ENCODE measurements at places on chromosomes 4 and X.

GRCh38 chrX:138018145-138018799 lies 452.3 kb downstream of the ZIC3 start:
- no peak for DNase-seq

DNA sequence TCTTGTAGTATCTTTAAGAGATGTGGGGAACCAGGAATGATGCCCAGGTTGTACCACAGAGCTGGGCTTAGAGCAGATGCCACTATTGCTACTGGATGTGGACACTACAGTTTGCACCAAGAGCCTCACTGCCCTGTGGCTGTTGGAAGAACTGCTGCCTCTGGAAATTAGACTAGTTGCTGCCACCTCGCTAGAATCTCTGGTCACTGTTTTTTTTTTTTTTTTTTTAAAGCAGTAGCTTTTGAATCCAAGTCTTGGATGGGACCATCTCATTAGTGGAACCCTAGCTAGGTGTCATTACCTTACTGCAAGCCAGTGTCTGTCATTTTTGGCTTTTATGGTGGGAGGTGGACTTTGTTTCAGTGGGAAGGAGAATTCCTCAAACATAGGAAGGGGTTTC lies 105.5 kb downstream of the ARHGAP10 start:
- no peak for DNase-seq

DNA sequence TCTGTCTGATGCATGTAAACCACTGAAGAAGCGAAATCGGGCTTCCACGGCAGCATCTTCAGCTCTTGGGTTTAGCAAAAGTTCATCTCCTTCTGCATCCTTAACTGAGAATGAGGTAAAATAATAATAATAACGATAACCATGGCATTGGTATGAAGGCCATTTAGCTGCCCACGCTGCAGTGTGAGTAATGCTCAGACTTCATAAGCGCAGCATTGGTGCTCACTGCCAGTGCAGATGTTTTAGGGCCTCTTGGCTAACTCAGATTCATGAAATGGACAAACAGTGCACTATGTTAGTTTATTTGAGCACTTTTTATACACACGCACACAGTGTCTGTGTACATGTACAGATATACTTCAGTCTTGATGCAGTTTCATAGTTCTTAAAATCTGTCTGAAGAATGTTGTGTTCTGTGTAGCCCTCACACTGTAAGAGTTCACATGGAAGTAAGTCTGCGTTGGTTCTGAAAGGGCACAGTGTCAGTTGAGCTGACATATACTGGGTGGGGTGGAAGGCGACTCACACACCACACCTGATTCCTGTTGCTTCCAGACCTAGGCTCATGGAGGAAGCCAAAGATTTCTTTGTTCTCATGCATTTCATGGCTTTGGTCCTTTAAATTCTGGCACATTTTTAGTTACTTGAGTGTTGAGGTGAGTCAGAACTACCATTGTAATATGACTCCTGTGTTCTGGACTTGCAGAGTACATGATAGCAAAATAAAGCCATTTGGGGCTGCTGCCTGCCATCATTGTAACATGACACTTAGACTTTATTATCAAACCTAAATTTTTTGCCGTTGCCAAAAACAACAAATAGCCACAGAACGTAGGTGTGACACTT lies 68.7 kb downstream of the NSD2 start:
- DNase-seq, result no peak

DNA sequence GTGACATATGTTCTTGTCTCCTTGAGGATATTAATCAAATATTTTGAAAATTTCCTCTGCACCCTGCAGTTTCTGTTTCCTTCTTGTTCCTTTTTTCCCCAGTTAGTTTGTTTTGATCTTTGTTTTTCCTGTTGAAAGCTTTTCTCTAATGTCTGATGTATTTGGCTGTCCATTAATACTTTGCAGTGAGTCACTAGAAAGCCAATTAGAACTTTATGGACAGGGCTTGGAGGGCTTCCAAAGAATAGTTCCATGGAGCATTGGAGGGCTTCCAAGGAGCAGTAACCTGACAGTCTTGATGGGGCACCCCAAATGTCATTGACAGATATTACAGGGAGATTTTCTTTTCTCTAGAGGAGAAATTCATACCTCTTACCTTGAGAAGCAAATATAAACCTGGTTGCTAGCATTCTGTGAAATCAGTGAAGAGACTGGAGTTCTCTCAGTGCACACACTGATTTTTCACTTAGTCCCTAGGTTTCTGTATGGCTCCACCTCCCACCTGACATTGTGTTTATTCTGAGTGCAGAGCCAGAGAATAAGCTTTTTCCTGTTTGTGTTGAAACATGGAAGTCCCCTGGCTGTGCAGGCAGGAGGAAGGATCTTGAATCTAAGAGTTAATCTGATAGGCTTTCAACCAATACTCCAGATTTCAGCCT lies 26.5 kb downstream of the SPARCL1 start:
- DNase-seq, result no peak

- no peak for DNase-seq
Observed at GRCh38 chr4:93960450-93960849, 131.9 kb downstream of the ATOH1 start.

GRCh38 chr4:154024097-154024694 lies 235.3 kb upstream of the SFRP2 start:
- DNase-seq, result no peak

GRCh38 chrX:133516686-133517085 lies 101.4 kb upstream of the GPC4 start:
- DNase-seq, result no peak

DNA sequence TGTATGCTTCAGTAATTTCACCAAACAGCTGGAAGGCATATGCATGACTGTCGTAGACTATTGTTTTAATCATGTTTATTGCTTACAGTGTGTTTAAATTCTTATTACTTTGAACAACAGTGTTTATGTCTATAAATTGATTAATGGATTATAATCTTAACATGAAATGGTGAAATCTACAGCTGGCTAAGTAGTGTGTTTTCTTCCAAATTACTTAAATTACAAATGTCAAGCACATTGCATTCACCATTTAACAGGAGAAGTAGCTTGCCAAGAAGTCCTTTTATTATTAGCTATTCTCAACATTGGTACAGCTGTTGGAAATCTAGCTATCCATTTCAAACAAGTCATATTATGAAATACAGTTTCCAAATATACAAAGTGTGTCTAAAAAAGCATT lies 849.3 kb upstream of the PCDH10 start:
- DNase-seq, result no peak

DNA sequence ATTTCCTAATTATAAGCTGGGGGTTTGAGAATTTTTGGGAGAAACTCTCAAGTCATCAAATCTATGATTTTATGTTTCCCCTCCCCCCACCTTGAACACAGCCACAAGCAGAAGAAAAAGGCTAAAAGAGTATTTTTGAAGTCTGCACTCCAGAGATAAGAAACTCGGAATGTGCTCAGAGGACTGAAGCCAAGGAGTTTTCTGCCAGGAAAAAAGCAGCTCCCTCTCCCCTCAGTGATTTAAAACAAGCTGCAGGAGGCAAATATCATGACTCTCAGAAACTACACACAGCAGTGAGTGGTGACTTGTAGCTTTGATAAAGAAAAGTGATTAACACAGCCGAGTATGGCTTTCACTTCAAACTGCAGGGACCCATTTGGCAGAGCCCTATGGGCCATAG lies 800.2 kb upstream of the FTHL17 start:
- no peak for DNase-seq

- no peak for DNase-seq
Observed at GRCh38 chrX:107477406-107477805, 28.0 kb downstream of the FRMPD3 start.

DNA sequence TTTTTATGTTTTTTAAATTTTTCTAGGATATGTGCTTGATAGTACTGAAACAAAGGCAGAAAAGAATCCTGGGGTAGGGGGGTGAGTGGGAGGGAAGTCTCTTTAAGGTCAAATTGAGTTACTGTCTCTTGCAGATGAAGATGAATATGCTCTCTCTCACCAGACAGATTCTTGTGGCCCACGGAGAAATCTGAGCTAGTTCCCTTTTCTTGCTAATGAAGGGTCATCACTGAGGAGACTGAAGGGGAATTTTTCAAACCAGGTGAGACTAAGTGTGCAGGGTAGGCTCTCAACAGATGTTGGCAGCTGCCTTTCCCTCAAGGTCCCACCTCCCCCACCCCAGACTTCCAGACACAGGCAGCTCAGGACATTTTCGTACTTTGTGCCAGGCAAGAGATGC lies 21.5 kb downstream of the FAM9C start:
- DNase-seq, result no peak

DNA sequence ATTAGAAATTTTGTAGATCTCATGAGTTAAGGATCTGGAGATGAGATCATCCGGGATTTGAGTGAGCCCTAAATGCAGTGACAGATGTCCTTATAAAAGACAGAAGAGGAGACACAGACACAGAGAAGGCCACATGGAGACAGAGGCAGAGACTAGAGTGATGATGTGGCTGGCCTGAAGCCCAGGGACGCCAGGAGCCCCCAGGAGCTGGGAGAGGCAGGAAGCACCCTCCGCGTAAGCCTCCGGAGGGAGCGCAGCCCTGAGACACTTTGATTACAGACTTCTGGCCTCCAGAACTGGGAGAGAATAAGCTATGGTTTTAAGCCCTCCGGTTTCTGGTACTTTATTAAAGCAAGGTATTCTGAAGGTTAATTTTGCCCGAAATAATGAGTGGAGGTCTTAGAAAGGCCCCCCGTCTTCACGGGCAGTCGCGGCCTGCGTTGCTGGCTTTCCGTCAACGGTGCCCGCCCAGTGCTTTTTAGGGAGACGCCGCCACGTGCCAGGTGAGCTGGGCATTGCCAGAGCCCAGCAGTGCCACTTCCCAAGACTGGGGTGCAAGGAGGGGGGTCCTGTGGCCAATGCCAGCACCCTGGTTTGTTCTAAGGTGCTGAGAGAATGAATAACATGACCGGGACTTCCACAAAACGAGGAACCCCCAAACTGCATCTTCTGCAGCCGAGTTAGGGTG lies 8.1 kb downstream of the DHRSX start:
- DNase-seq, result no peak

- DNase-seq, result peak; percentile 55
Observed at GRCh38 chrX:134484039-134484438, 24.1 kb downstream of the HPRT1 start.

- no peak for DNase-seq
Observed at GRCh38 chr4:151708100-151708499, 52.7 kb downstream of the GATB start.

DNA sequence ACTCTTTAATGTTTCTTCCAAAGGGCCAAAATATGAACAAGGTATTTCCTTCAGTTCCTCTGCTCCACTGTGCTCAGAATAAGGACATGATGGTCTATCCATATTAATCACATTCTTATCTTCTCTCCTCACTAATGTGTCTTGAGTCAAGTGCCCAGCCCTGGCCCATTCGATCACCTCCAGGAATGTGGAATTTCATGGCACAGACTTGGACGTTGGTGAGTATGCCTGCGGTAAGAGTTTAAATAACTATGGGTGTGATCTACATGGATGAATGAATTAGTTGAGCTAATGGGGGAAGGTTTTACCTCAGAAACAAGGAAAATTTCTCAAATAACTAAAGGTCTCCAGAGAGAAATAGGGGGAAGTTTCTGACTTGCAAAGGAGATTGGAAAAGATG lies 174.0 kb downstream of the NPFFR2 start:
- DNase-seq, result no peak

Measured in hindlimb muscle (tissue), 1 donor.